ENCODE measurements at places on chromosomes 1 and 21.

- DNase-seq: no peak
Measured at GRCh38 chr1:52727114-52727586, 897 bp downstream of the ZYG11B start.

DNA sequence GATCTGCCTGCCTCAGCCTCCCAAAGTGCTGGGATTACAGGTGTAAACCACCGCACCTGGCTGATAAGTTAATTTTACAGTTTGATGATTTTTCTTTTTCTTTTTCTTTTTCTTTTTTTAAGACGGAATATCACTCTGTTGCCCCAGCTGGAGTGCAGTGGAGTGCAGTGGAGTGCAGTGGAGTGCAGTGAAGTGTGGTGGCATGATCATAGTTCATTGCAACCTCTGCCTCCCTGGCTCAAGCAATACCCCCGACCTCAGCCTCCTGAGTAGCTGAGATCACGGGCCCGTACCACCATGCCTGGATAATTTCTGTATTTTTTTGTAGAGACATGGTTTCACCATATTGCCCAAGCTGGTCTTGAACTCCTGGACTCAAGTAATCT is 84.4 kb upstream of the CXADR start:
- no peak for DNase-seq

DNA sequence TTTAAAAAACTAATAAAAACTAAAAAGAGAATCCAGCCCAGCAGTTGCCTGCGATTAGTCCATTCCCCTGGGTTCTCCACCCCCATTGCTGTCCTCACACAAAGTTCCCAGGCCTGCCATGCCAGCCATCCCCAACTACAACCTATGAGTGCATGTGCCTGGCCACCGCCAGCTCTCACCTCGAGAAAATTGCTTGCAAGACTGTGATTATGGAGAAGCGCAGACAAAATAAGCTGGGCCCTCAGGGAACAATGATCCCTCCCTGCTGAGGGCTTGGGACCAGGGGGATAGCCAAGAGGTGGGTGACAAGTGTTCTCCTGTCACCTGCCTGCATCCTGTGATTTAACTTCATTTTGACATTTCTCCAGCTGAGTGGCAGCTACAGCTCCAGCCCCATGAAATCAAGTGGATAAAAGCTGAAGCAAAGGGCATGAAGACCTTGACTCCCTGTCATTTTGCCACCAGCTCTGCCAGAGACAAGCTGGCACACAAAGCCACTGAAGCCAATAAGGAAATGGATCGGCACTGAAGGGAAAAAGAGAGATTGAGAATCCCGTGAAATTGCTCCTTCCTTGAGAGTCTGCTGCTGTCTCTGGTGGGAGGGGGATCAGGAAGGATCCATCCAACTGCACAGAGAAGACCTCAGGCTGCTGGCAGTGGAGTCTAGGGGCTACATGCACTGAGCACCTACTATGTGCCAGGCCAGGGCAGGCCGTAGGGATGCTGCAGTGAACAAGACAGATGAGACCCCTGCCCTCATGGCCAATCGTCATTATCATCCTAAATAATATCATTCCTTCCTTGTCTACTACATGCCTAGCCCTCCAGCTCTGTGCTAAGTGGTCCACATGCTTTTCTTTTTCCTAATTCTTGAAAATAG is 40.7 kb downstream of the MATN1 start:
- DNase-seq: no peak

DNA sequence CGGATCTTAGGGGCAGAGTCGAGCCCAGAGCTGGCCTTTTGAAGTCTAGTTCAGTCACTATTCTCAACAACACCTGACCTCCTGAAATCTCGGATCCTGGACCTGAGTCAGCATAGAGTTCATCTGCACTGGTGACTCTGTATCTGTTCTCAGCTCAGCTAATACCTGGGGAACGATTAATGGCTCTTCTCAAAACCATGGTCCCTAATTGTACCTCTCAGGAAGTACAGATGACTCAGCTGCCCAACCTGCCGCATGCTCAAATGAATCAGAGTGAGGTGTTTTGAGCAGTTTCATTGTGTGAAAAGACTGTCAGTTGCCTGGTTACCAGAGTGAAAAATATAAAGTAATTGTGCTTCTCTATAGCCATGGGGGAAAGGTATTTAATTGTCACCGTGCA is 89.2 kb downstream of the SLC35F3 start:
- DNase-seq: no peak

- no peak for DNase-seq
Measured at GRCh38 chr1:85378534-85378933, 86.4 kb downstream of the DDAH1 start.

DNA sequence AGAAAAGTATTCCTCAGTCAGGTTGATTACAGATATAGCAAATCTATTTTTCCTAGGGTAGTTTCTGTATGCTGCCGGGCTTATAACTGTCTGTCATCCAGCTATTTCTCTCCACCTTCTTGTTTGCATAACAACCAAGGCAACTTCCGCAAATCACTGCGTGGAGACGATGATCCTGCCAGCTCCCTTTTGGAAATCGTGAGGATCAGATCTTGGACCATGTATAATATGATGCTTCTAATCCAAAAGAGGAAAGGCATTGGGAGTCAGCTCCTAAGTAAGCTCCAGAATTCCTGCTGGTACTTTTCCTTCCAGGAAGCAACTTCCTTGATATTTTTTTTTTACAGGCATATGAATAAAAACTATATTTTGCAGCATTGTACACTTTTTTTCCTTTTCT is 445 bp upstream of the RGS4 start:
- DNase-seq: no peak

DNA sequence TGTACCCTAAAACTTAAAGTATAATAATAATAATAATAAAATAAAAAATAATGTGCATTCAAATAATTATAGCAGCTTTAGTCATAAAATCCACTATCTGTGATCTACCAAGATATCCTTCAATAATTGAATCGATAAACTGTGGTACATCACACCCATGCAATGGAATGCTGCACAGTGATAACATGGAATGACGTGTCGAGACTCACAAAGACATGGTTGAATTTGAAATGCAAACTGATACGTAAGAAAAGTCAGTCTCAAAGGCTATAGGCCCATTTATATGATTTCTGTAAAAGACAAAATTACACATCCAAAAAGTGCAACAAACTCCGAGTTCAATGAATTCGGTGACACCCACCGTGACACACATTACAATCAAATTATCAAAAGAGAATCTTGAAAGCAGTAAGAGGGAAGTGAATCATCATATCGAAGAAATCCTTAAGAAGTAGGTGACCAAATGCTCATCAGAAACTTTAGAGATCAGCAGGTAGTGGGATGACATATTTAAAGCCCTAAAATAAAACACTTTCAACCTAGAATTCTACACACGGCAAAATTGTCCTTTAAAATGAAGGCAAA is 5.2 kb upstream of the SPRR2E start:
- no peak for DNase-seq

- DNase-seq: no peak
Measured at GRCh38 chr1:177977141-177977540, 7.3 kb upstream of the SEC16B start.

DNA sequence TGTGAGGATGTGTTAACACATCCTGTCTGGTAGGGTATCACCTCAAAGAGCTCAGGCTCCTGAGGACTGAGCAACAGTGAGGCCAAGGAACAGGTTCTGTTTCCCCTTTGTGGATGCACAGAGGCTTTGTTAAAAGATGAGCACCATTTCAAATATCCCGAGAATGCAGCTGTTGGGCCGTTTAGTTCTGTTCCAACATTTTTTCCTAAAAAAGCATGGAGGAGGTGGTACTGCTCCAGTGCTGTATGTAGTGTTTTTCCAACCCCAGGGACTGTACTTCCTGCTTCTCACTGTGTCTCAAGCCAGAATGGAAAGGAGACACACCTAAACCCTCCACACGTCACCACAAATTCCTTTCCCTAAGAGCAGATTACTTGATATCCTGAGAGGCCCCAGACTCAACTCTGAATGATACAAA is 53.8 kb upstream of the BCL10 start:
- DNase-seq: no peak

GRCh38 chr1:78143673-78144072 is 97.9 kb downstream of the GIPC2 start:
- DNase-seq: no peak

- no peak for DNase-seq
Measured at GRCh38 chr1:28516518-28516956, 10.7 kb downstream of the RCC1 start.

GRCh38 chr1:1122078-1122811 is 6.4 kb upstream of the C1orf159 start:
- peak; percentile 75 for DNase-seq

GRCh38 chr1:64287071-64287470 is 83.6 kb downstream of the UBE2U start:
- DNase-seq: no peak
